ENCODE measurements at places on chromosomes 4 and X.

GRCh38 chrX:23390979-23391378 is 56.3 kb downstream of the PTCHD1 start:
- DNase-seq = no peak

DNA sequence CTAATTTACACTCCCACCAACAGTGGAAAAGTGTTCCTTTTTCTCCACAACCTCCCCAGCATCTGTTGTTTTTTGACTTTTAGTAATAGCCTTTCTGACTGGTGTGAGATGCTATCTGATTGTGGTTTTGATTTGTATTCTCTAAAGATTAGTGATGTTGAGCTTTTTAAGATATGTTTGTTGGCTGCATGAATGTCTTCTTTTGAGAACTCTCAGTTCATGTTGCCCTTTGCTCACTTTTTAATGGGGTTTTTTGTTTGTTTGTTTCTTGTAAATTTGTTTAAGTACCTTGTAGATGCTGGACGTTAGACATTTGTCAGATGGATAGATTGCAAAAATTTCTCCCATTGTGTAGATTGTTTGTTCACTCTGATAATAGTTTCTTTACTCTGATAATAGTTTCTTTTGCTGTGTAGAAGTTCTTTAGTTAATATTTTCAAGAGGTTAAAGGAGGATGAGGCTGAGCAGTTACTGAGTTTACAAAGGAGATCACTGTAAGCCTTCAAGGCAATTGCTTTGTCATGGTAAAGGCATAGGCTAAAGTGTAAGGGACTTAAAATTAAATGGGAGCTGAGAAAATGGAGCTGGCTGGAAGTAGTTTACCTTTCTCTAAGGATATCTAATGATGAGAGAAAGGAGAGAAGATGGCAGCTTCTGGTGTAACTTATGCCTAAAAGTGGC is 323.4 kb downstream of the PCDH7 start:
- no peak for DNase-seq

- no peak for DNase-seq
Observed at GRCh38 chrX:23797371-23798128, 14.6 kb downstream of the SAT1 start.

DNA sequence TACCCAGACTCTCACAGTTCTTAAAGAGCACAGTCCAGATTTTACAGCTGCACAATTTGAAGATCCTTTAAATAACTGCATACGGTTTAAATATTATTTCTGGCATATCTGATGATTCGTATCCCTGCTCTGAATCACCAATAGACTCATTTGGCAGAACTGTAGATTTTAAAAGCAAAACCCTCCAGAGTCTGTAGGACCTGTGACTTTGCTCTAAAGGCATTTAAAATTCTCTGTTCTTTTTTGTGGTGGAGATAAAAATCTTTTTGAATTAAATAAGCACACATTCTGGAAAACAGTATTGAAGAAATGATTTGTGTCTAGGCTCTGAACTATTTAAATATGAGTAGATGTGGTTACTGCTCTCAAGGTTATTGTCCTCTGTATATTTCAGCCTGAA is 246.2 kb upstream of the PITX2 start:
- DNase-seq = no peak

- DNase-seq = no peak
Observed at GRCh38 chr4:154503598-154503997, 12.0 kb upstream of the DCHS2 start.

GRCh38 chr4:145178740-145179280 is 1.6 kb downstream of the OTUD4 start:
- DNase-seq = no peak

DNA sequence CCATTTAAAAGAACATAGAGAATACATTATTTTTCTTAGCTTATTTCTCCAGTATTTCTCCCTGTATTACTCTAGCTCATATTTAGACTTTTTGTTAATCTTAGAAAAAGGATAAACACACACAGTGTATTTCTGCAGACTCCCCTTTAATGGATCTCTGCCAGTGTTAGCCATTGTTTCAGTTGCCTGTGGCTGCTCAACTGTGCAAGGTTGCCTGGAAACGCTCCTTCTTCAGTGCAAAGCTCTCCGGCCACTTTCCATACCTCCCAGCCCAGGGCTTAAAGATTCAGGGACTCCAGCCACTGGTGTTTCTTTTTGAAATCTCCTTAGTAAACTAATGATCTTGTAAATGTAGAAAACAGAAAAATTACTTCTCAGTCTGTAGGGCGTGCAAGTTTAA is 104.9 kb downstream of the SLIT2 start:
- DNase-seq = no peak

GRCh38 chr4:37715889-37716402 is 29.8 kb upstream of the RELL1 start:
- no peak for DNase-seq

DNA sequence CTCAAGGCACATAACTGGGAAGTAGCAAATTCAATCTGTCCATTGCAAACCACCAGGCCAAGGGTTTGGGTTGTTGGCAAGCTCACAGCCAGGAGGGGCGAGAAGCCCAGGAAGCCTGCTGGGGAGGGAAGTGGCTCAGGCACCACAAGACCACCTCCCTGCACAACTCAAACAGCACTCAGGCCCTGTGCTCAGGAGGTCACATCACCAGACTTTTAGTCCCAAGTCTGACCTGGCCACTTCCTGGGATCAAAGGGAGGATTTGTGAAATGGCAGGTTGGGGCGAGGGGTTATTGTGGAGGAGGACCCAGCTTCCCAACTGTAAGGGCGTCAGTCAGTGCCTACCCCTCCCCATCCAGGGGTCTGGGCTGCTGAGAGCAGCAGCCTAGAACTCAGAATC is 2.3 kb downstream of the ATP5ME start:
- no peak for DNase-seq

DNA sequence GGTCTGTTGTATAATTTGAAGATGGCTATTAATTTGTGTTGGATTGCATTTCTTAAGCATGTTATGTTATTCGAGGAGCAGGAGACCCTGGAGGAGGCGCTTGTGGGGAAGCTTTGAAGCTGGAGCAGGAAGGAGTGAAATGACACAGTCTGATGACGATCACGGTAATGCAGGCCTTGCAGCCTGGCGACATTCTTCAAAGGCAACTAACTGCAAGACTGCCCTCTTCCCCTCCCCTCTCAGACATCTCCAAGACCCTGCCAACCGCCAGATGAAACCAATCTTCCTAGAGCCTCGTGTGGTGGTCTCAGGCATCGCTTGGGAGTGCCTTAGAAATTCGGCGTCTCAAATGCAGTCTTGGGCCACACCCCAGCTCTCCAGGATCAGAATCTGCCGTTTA is 16.1 kb downstream of the CLCN4 start:
- DNase-seq = no peak

DNA sequence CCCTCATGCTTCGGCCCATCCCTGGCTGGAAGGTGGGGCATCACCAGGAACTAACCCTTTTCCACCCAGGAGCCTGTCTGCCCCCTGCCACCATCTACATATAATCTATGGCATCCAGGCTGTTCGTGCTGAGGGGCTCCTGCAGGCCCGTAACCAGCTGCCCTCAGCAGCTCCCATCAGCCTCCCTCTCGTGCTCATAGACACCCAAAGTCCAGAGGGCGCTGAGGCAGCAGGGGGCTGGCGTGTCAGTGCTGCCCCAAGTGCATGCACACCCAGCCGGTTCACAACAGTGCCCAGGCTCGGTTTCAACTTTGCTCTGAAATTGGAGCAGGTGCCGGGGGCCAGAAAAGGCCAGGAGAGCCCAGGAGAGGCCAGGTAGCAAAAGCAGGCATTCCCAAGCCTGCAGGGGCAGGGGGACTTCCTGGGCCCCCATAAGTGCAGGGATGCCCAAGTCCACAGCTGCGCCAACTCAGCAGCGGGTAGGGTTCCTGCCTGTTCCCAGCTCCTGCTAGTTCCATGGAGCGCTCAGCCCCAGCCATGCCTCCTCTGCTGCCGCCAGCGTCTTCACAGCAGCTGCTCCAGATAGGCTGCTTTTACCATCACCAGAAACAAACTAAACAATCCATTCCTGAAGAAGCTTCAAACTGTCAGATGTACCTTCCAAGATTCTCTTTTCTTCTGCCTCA is 558.2 kb upstream of the GNPDA2 start:
- no peak for DNase-seq

GRCh38 chr4:86250006-86250405 is 109.8 kb downstream of the MAPK10 start:
- DNase-seq = no peak

DNA sequence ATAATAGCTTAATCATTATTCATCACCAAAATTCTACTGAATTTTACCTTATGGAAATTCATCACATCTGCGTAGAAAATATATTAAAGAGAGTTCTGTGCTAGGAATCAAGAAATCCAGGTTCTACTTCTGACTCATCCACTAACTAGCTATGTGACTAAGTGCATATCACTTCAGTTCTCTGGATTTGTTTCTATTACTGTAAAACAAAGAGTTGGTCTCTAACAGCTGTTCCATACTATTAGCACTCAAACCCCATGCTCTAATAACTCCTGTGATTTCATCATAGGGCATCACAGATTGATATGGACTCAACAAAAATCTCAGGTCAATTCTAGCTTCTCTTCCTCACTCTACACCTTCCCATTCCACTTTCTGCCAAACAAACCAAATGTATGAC is 572.0 kb downstream of the INPP4B start:
- no peak for DNase-seq

DNA sequence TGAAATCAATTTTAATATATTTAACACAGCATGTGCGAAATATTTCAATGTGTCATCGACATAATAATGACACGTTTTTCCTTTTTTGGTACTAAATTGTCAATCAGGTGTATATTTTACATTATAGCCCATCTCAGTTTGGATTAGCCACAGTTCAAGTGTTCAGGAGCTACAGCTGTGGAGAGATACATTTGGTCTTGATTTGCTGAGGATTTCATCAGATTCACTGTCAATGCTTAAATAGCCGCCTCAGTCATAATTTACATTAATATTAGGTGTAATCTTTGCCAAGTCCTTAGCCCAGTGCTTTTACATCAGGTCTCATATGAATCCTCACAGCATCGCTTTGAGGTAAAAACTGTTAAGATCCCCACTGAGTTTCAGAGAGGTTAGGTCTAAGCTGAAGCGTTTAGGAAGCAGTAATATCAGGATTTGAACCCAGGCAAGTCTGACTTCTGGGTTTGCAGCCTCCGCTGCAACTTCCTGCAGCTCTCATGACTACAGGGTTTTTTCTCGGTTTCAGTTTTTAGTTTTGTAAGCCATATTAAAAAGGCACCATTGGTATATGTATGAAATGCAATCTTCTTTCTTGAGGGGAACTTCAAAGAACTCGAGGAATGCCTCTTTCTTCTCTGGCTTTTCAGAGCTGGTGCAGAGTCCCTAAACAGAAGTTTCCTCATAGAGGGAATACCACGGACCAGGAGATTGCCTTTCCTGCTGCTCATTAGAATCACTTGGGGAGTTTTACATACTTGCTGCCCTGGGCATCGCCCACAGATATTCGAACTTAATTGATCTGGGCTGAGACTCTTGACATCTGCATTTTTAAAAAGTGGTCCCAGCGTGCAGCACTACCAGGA is 6.4 kb downstream of the MTM1 start:
- DNase-seq = no peak

GRCh38 chrX:108447303-108447702 is 7.7 kb downstream of the COL4A5 start:
- DNase-seq = no peak
